ENCODE measurements at places on chromosomes 13 and 19.

GRCh38 chr19:19372656-19373416 lies 32.6 kb upstream of the GATAD2A start:
- no peak for DNase-seq

DNA sequence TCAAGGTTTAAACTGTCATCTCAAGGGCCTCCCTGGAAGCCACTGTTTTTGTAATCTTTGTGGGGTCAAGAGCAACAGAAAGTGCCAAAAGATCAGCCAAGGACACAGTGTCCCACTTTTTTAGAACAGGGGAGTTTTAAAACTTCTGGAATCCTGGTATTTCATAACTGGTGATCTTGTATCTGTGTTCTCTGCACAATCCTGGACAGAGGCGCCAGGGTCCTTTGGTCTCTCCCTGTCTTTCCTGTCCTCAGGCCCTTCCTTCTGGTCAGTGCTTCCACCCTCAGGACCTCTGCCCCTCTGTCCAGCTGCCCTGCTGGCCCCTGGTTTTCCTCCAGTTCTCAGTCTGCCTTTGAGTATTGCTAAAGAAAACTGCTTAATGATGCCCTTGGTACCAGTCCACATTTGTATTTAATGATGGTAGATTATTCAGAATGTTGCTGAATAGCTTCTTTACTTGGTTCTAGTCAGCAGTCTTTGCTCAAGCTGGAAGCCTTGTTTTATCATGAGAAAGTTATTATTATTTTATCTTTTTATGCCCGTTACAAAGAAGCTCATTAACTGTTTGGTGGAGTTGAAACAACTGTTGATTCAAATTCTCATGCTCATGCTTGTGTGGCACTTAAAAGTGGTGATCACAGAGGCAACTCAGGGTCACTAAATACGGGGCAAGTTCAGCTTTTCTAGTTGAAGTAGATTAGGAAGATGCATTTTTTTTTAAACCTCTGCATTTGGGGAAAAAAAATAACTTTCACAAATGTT lies 47.5 kb downstream of the WASF3 start:
- no peak for DNase-seq

GRCh38 chr13:74743992-74744391 lies 609.8 kb upstream of the KLF12 start:
- no peak for DNase-seq

DNA sequence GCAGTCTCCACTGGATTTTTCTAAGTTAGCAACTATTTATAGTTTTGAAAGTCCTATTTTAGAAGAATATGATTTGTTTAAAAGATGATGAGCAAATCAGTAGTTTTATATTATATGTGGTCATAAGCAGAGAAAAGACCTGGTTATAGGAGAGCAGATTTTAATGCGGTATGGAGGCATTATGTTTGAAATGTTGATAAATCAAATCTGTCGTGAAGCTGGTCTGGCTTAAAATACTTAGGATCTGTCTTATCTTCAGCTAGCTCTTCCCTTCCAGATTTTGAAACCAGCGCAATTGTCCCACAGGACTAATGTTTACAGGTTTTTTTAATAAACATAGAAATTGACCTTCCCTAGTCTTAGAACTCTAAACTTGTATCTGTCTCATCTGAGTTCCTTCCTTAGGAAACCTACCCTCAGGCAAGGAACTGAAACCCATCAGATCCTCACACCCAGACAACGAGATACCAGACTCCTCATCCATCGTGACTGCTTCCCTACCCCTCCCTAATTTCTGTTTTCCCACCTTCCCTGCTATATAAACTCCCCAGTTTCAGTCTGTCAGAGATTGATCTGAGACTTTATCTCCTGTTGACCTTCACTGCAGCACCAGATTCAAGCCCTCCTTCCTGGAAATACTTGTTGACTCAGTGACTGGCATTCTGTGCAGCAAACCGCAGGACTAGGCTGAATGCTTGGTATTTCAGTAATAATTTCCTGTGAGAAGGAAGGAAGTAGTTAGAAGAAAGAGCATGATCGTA lies 37.8 kb upstream of the CXCL17 start:
- DNase-seq = no peak

GRCh38 chr13:106433066-106433465 lies 102.4 kb downstream of the EFNB2 start:
- DNase-seq = no peak

DNA sequence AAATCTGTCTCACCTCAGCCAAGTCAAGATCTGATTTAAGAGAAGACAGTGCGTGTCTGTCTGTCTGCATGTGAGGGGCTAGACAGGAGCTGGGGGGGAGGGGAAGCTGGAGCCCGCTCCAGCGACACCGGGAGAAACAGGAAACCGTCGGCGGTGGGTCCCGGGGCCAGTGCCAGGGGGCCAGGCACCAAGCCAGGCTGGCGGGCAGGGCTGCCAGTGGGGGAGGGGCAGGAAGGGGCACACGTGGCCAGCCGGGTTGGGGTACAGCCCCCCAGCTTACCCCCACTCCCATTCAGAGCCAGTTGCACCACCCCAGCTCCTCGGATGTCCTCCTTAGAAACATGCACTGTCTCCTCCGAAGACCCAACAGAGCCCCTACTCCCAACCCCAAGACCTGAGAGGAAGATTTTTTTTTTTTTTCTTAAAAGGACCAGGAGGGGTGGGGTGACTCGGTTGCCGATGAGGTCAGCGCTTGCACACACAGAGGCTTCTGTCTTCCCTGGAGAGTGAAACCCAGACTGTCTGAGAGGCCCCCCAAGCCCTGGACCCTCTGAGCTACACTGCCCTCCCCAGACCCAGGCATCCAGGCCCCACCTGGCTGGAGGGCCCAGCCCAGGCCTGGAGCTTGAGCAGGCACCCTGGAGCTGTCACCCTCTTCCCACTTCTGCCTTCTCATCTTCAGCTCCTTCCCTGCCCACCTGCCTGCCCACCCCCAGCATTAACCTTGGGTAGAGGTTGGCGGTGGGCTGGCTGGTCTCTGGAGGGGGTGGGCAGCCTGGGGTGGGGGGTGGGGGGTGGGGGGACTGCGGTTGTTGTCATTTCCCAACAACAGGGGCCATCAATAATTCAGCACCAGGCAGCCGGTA lies 4.0 kb downstream of the ERF start:
- DNase-seq = no peak

DNA sequence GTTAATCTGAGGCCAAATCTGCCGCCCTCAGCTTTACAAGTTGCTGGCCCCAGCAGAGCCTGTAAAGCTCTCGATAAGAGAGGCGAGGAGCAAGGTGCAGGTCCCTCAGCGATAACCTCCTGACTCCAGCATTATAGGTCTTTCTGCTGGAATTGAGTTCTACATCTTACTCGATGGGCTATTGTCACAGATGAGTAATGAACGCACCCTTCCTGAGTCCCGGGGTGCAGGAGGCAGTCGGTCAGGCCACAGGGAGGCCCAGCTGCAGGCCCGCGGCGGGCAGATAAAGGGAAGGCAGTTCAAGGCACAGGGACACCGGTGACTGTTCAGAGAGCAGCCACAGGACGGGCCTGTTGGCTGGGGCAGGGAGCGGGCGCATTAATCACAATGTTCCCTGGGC lies 157.6 kb upstream of the OBI1 start:
- no peak for DNase-seq

DNA sequence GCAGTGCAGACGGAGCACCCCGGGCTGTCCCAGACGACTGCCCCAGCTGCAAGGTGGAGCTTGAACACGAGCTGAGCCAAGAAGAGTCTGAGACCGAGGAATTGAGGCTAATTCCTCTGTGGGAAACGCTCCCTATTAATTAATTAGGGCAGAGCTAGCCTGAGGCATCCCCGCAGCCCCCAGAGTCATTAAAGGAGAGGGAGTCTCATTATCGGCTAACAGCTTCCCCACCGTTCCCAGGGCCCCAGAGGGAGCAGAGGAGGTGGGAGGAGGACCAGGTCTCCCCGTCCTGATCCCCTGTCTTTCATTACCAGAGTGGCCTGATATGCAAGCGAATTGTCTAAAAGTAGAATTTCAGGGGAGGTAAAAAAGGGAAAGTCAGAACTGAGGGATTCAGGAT lies 13.1 kb upstream of the SLC1A6 start:
- no peak for DNase-seq

- DNase-seq = no peak
These were observed 22.8 kb upstream of the ZNF83 start for GRCh38 chr19:52660981-52661380.

Data from stimulated activated CD4-positive, alpha-beta T cell treated with anti-CD3 and anti-CD28 coated beads, Interleukin-12 subunit alpha, Interleukin-12 subunit beta, amount 100 ng/mL, for 4 hours (primary cell).